HTR-8/SVneo (cell line): ENCODE measurements at places on chromosomes 12 and 14.

GRCh38 chr12:68157380-68157779 lies 2.2 kb downstream of the IFNG start:
- DNase-seq: no peak

- no peak for DNase-seq
These were observed 36.2 kb upstream of the TMX1 start for GRCh38 chr14:51203881-51204280.

GRCh38 chr12:112998987-112999767 lies 20.9 kb downstream of the OAS2 start:
- DNase-seq: no peak

GRCh38 chr14:63273717-63274655 lies 44.7 kb downstream of the GPHB5 start:
- no peak for DNase-seq

GRCh38 chr12:105261010-105261409 lies 25.0 kb upstream of the APPL2 start:
- no peak for DNase-seq

DNA sequence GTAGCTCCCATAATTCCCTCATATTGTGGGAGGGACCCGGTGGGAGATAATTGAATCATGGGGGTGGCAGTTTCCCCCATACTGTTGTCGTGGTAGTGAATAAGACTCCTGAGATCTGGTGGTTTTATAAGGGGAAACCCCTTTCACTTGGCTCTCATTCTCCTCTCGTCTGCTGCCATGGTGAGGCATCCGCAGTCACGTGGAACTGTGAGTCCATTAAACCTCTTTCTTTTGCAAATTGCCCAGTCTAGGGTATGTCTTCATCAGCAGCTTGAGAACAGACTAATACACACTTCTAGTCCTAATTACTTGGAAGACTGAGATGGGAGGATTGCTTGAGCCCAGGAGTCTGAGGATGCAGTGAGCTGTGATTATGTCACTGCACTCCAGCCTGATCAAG lies 64.4 kb downstream of the TMX1 start:
- no peak for DNase-seq

GRCh38 chr12:43011383-43011926 lies 421.9 kb upstream of the PRICKLE1 start:
- no peak for DNase-seq

DNA sequence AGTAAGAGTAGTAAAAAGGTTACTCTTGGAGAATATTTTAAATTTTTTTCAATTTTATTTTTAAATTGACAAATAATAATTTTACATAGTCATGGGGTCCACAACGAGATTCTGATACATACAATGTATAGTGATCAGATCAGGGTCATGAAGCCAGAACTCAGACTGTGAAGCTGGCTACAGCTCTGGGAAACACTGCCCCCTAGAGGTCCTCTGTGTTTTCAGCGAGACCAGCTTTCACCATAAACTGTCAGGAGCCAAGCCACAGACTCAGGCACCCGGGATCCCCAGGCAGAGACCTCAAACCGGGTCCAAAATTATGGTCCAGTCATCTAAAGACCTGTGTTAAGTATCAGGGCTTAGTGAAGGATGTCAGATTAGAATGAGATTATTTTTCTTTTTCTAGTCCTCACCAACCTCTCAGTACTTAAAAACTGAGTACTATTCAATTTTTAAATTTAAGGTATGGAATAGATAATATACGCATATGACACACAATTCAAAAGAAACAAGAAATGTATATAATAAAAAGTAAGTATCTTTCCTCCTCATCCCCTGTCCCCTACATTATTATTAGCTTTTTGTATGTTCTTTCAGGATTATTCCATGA lies 397.1 kb downstream of the MDGA2 start:
- peak; percentile 23 for DNase-seq

- DNase-seq: no peak
These were observed 381.0 kb downstream of the SNAPC1 start for GRCh38 chr14:62143245-62143644.

- no peak for DNase-seq
These were observed 15.9 kb downstream of the GALNT8 start for GRCh38 chr12:4736091-4736490.

DNA sequence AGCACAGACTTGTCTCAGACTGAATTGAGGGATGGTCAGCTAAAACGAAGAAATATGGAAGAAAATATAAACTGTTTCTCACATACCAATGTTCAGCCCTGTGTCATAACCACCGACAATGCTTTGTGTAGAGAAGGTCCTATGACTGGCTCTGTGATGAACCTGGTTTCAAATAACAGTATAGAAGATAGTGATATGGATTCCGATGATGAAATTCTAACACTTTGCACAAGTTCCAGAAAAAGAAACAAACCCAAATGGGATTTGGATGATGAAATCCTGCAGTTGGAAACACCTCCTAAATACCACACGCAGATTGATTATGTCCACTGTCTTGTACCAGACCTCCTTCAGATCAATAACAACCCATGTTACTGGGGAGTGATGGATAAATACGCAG lies 7.9 kb upstream of the MAPK1IP1L start:
- DNase-seq: no peak

GRCh38 chr12:29073631-29074239 lies 75.3 kb upstream of the FAR2 start:
- peak; percentile 4 for DNase-seq

GRCh38 chr12:76706761-76707160 lies 57.2 kb upstream of the ZDHHC17 start:
- no peak for DNase-seq

DNA sequence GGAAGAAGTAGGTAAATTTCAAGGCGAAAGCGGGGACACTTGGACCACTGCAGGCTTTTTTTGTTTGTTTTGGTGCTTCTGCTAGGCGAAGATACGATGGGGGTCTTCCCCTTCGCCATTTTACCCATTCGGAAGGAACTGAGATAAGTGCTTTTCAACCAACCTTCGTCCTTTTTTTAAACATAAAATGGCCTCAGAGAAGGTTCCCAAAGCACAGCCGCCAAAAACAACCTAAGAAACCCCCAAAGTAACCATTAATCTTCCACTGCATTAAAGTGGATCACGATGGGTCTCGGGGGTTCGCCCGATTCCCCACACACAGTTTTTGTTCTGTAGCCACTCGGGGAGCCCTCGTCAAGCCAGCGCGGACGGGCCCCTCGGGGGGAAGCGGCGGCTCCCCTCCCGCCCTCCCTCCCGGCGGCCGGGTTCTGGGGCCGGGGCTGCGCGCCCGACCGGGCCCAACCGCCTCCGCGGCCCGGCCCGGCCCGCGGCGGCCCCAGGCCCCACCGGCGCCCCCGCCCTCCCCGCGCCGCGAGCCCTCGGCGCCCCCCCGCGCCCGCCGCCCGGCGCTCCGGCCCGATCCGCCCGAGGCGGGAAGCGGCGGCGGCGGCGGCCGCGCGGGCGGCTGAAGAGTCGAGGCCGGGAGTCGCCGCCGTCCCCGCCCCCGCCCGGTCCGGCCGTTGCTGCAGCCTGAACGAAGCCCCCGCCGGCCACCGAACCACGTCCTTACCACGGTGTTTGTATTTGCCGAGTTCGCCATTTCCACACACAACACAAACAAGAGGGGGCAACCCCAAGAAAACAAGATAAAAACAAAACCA lies 790 bp downstream of the GTF2A1 start:
- DNase-seq: no peak

GRCh38 chr12:74579981-74580380 lies 42.3 kb downstream of the ATXN7L3B start:
- DNase-seq: no peak

DNA sequence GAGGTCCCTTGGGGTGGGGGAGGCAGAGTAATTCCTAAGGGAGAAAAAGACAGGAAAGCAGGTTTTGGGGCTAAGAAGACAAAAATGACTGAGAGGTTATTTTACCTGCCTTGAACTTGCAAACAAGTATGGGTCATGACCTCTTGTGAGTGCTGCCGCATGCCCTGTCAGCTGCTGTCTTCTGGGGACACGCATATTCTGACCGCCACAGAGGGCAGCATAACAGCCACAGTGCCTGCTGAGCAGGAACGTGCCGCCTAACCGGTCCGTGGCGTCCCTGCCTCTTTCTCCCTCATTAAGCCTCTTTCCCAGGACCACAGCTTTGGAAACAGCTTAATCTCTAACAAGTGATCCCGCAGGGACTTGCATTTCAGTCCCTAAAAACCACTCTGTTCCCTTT lies 51.3 kb upstream of the KCNA1 start:
- no peak for DNase-seq

DNA sequence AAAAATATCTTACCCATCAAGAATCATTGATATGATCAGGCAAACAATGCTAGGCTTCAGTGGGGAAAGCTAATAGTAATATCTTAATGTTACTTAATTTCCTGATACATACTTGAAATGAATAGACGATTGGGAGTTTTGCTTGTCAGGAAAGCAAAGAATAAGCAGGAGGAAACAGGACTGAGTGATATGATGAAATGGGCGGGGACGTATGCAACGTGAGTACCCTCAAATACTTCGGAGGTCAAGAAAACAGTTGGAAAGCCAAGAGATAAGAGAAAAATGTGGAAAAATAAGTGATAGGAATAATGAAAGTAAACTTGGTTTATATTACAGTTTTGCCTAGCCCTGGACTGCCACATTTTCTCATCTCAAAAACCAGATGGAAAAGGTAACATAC lies 49.2 kb downstream of the METTL25 start:
- DNase-seq: no peak

GRCh38 chr14:35362911-35363374 lies 41.6 kb downstream of the NFKBIA start:
- no peak for DNase-seq

- no peak for DNase-seq
These were observed 416.8 kb downstream of the LRFN5 start for GRCh38 chr14:42023452-42023851.

DNA sequence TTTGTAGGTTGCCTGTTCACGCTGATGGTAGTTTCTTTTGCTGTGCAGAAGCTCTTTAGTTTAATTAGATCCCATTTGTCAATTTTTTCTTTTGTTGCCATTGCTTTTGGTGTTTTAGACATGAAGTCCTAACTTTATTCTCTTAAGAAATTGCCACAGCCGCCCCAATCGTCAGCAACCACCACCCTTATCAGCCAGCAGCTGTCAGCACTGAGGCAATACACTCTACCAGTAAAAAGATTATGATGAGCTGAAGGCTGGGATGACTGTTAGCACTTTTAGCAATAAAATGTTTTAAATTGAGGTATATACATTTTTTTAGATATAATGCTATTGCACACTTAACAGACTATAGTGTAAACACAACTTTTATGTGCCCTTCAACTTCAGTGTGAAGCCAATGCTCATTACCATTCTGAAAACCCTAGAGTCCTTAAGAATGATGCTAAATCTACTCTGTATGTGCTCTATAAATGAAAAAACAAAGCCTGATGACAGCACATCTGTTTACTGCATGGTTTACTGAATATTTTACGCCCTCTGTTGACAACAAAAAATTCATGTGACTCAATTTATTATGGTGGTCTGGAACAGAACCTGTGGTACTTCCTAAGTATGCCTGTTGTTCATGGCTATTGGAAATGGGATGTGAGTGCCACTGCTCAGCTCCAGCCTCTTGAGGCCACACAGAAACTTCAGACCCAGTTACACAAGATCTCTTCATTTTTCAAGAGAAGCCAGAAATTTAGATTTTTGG lies 197.4 kb downstream of the DUSP6 start:
- no peak for DNase-seq

DNA sequence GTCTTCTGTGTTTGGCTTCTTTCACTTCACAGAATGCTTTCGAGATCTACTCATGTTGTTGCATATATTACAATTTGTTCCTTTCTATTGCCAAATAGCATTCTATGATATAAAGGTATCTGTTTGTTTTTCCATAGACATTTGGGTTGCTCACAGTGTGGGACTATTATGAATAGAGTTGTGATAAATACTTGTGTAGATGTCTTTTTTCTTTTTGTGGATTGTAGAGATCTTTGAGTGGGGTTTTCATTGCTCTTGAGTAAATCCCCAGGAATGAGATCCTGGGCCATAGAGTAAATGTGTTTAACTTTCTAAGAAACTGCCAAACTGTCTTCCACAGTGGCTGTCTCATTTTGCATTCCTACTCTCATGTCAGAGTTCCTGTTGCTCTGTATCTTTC lies 24.9 kb upstream of the CEBPE start:
- no peak for DNase-seq

DNA sequence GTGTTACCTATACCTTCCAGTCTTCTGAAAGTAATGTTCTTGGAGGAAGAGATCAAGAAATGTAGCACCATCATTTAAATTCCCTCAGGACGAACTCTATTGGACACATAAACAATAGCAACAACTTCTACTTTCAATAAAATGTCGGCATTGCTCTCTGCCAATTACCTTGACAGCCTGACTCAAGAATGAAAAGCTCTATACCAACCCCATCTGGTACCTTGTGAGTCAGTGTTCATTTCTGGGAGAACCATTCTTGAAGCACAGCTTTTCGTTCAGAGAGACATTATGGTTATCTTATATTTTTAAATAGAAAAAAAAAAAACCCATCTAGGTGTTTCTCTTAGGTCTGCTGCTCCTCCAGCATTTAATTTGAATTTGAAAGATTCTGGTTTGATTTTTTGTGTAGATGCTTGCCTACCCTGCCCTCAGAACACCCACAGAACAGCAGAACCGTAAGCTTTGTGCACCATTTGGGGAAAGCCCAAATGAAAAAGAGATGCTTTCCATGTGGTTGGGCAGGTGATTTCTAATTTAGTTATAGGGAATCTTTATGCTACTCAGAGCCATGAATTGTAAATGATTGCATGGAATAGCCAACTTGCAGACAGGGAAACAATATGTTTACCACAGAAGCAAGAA lies 156.0 kb downstream of the SAMD4A start:
- peak; percentile 63 for DNase-seq

DNA sequence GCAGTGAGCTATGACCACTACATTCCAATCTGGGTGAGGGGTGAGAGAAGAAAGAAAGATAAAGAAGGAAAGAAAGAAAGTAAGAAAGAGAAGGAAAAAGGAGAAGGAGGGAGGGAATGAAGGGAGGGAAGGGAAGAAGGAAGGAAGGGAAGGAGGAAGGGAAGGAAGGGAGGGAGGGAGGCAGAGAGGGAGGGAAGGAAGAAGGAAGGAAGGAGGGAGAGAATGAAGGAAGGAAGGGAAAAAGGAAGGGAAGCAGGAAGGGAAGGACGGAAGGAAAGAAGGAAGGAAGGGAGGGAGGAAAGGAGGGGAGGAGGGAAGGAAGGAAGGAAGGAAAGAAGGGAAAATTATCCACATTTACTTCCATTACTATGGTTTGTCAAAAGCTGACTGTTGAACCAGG lies 39.4 kb upstream of the HOXC13 start:
- no peak for DNase-seq
